Hematopoietic multipotent progenitor cell treated with erythropoietin and hydrocortisone succinate and interleukin-3 and kit ligand, for 8 days (in vitro differentiated cells): ENCODE measurements at places on chromosomes 7 and 10.
A peak's percentile ranks its signal among the peaks of the same experiment; 100 is the strongest.

GRCh38 chr7:134533288-134533771 is 6.0 kb downstream of the AKR1B10 start:
- DNase-seq: no peak

GRCh38 chr10:104707602-104708459 is 66.7 kb downstream of the SORCS3 start:
- DNase-seq: no peak

- DNase-seq: peak; percentile 19
These were observed 1.7 kb upstream of the CXCL12 start for GRCh38 chr10:44386546-44387052.

GRCh38 chr10:11299125-11299524 is 281.5 kb downstream of the CELF2 start:
- DNase-seq: no peak

- DNase-seq: no peak
These were observed 322.6 kb downstream of the DGKB start for GRCh38 chr7:14579971-14580370.
